Calu3 (cell line): ENCODE measurements at places on chromosomes 4 and X. TPM values are rescaled to one million over a fixed set of nuclear protein-coding genes. Genes with fewer than 3 reads are reported as not detected.

- DNase-seq = no peak
Measured at GRCh38 chrX:68833855-68834331, 5.1 kb downstream of the EFNB1 start.

- DNase-seq = no peak
Measured at GRCh38 chrX:120001787-120002186, 58.2 kb upstream of the NKAP start.

GRCh38 chrX:72128881-72129280 is 2.8 kb downstream of the RTL5 start:
- DNase-seq = peak; percentile 43

GRCh38 chr4:118076958-118077766 is 42.9 kb downstream of the NDST3 start:
- DNase-seq = no peak

GRCh38 chr4:157220371-157220881 is at the start of gene GRIA2:
Gene GRIA2 (plus strand): TSS chr4:157220728. CDS start chr4:157221043, 315 bp downstream.
- no peak for DNase-seq

The ACE2 gene
- 25.3 and 46.7 TPM in 2 replicates for total RNA-seq

DNA sequence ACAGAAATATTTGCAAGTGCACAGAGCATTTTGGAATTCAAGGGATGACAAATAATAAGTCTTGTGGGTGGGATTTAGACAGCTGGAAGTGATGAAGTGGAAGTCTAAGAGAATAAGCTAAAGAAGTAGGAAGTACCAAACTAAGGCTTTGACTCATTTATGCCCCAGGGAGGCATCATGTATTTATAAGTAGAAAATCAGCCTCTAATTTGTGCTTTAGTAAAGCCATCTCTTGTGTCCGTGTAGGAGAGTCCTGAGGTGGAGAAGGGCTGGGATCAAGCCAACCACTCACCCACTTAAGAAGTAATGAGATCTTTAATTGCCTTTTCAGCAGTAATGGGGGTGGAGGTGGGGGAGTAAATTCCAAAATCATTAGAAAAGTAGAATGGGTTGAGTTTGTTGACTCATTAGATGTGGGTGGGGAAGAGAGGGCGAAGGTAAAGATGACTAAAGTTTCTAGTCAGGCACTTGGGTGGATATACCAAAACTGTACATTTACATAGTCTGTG is 356.7 kb downstream of the STIM2 start:
- no peak for DNase-seq

DNA sequence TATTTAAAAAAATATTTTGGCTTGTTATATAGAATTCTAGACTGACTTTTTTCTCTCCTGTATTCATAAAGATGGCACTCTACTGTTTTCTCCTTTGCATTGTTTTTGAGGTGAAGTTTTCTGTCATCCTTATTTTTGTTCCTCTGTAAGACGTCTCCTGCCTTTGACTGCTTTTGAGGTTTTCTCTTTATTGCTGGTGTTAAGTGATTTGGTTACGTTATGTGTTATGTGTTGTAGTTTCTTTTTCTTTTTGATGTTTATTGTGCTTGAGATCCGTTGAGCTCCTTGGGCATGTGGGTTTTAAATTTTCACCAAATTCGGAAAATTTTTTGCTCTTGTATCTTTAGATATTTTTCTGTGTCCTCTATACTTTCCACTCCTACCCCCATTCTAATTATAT is 50.0 kb downstream of the KDM6A start:
- no peak for DNase-seq

- no peak for DNase-seq
Measured at GRCh38 chr4:151599863-151600262, 160.9 kb downstream of the GATB start.

DNA sequence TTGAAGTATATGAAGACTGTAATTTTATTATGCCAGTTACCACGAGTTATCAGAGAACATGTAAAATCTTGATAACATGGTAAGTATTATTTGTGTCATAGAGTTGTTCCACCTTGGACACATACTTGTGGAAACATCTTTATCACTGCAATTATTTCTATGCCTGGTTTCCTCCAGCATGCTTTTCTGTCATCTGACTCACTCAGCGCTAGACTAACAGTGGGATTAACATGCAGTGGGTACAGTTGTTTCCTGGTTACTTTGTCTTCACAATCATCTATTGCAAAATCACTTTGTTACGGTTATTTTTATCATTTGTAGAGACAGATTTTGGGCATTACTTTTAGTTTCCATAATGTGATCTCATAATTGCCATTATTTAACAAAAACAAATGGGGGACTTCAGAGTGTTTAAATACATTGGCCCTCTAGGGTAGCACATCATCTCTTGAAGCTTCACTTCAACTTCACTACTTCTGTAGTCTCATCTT is at the start of gene STATH:
STATH (plus strand) TSS at position 441 of the 491 bp plus-strand sequence. CDS start 2,472 bp downstream, outside the sequence.
- DNase-seq = no peak

DNA sequence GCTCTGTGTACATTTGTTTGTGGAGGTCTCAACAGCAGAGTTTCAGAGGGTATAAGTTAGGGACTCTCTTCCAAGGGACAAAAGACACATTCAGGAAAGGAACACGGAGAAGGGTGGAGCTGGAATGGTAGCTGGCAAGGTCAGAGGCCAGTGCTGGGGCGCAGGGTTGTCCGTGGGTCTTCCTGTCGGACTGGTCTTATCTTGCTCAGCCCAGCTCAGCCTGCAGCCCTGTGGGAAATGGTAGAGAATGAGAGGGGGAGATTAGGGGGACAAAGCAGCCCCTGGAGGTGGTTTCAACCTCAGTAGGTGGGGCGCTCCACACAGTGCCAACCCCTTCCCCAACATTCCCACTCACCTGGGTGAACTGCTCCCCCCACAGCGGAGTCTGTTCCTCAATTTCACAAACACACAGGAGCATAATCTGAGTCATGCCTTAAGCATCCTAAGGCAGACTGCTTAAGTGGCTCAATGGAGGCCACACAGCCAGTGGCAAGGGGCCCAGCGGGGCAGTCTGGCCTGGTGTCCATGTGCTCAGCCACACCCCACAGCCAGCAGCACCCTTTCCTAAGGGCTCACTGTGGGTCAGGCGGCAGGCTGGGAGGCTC is 6.9 kb upstream of the HDAC6 start:
- DNase-seq = peak; percentile 56

DNA sequence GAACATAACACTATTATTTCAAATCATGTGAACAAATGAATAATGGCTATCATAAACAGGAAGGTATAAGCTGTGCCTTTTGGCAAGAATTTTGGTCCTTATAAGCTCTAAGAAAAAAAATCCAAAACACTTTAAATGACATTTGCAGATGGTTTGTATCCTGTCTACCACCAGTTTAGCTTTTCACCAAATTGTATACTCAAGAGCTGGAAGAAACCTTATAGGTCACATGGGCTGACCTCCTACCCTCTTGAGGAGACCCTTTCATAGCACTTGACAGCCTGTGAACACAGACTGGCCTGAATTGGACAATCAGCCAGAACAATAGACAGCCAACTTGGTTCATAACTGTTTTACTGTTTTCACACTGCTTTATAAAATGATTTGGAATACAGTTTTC is 24.3 kb downstream of the USP26 start:
- no peak for DNase-seq

- no peak for DNase-seq
Measured at GRCh38 chr4:25095837-25096236, 64.4 kb downstream of the SEPSECS start.

The TMPRSS11E gene
- total RNA-seq = not detected in 2 replicates

DNA sequence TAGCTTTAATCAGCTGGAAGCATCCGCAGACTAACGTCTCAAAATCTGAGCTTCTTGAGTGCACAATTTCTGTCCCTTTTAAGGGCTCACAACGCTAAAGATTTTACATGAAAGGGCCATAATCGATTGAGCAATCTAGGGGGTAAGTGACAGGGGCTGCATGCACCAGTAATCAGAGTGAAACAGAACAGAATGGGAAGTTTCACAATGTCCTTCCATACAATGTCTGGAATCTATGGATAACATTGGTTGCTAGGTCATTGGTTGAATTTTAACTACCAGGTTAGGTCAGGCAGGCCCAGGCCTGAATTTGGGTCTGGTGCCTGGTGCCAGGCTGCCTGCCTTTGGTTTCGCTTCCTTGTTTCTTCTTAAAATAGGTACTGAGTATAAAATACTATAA is 42.0 kb upstream of the MTMR8 start:
- DNase-seq = no peak
